Stimulated activated CD4-positive, alpha-beta T cell treated with anti-CD3 and anti-CD28 coated beads, Interleukin-1b, Interleukin-23, amount 100 ng/mL, for 1 hour (primary cell): ENCODE measurements at places on chromosomes 4 and X.

GRCh38 chr4:78369679-78370078, 181.9 kb upstream of the ANXA3 start:
- no peak for DNase-seq

DNA sequence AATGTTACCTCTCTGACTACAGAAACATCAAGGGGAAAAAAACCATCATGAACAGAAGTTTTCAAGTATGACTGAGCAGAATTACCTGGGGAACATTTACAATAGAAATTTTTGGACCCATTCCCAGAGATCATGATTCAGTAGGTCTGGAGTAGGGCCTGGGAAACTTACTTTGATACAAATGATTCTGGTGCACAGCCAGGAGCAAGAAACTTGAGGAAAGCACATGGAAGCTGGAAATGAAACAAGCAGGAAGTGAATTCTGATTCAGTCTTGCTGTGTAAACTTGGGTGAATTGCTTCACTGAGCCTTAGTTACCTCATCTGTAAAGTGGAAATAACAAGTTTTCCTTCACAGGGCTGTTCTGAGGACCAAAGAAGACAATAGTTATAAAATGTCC, 192.5 kb upstream of the TAPT1 start:
- no peak for DNase-seq

GRCh38 chr4:112403101-112403945, 106.2 kb downstream of the ALPK1 start:
- DNase-seq = no peak

DNA sequence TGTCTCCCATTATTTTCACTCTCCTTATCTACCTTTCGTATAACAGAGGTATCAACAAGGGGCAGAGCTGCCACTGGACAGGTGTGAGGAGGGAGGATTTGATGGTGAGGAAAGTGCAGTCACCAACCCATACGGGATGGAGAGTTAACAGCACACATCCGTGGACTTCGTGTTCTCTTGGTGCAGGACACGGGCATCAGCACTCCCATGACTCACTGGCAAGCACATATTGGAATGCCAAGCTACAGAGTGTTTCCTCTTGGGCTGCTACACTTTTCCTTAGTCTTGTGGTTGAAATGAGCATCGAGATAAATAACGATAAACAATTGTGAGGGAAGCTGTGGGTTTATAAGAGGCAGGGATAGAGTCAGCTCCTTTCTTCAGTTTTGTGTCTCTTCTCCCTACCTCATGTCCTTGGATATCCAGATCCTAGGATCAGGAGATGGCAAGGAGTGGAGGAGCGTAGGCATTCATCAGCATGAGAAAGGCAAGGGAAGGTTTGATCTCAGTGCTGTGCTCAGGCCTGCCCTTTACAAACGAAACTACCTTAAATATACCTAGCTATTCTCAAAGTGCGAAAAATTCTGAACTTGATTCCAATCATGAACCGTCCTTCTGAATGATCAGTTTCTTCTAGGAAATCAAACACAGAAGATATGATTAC, 96.3 kb downstream of the ZNF827 start:
- DNase-seq = no peak

GRCh38 chr4:122679317-122679716, 53.2 kb upstream of the BBS12 start:
- DNase-seq = no peak

DNA sequence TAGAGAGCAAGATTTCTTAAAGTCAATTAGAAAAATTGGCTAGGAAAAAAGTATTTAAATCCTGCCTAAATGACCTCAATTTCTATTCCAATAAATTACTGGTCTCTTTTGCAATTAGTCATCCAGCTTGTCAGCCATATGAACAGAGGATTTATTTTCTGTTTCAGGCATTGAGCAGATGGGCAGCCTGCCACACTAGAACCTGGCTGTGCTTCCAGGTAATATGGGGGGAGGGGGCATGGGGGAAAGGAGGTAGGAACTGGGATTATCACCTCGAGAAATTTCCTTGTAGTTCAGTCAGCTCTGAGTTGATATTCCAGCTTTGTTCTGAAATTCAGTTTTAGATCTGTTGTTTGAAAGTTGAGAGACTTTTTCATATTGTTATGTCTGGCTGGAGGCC, 206.3 kb upstream of the LCORL start:
- DNase-seq = no peak

GRCh38 chr4:39975488-39976089, 2.1 kb downstream of the PDS5A start:
- no peak for DNase-seq

DNA sequence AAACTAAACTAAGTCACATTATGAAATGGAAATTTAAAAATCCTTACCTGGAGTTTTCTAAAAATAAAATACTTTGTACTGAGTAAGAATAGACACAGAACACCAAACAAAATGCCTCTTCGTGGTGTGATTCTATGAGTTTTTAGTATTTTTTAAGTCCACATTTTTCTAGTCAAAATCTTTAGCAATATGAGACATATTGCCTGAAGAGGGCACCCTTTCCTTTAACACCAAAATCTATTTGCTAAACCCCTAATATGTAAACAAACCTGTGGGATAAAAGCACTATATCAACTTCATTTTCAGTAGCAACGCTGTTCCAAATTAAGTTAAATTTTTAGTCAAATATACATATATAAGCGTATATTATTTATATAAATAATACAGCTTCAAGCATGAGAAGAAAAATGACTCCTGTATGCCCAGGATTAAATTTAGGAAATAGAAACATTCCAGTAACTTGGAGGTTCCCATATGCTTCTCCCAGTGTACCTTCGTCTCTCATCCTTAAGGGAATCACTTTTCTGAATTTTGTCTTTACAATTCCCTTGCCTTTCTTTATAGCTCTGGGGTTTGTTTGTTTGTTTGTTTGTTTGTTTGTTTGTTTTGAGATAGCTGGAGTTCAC, 23.0 kb upstream of the PGM2 start:
- no peak for DNase-seq

DNA sequence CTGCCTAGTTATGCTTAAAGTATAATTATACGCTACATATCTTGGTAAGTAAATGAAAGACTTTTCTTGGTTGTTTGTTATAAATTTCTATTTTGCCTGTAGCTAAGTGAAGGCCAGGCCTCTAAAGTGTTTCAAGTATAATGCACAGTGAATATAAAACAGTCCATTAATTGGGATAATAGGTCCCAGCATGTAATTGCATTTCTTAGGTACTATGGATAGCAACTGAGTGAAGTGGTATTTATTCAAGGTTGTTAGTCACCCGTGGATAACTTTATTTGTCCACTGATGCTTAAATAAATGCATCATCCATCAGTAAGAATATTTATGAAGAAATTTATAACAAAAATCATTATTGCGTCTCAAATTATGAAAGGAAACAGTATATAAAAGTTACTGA, 59.1 kb downstream of the TEX13C start:
- DNase-seq = no peak

DNA sequence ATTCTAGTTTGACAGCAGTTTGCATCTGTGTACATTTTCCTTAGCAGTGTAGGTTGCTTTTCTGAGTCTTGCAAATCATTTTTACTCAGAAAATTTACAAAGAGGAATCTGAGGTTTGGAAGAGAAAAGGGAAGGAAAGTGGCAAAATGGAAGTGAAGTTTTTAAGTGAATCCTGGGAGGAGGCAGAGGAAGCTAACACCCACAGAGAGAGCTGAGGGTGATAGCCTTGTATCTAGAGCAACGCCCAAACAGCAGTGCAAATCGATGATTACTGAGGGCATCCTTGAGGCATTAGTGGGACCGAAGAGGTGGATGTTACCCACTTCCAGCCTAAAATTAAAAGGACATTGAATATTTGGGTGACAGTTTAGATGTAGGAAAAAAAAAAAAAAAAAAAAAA, 31.8 kb downstream of the KLF3 start:
- DNase-seq = no peak

DNA sequence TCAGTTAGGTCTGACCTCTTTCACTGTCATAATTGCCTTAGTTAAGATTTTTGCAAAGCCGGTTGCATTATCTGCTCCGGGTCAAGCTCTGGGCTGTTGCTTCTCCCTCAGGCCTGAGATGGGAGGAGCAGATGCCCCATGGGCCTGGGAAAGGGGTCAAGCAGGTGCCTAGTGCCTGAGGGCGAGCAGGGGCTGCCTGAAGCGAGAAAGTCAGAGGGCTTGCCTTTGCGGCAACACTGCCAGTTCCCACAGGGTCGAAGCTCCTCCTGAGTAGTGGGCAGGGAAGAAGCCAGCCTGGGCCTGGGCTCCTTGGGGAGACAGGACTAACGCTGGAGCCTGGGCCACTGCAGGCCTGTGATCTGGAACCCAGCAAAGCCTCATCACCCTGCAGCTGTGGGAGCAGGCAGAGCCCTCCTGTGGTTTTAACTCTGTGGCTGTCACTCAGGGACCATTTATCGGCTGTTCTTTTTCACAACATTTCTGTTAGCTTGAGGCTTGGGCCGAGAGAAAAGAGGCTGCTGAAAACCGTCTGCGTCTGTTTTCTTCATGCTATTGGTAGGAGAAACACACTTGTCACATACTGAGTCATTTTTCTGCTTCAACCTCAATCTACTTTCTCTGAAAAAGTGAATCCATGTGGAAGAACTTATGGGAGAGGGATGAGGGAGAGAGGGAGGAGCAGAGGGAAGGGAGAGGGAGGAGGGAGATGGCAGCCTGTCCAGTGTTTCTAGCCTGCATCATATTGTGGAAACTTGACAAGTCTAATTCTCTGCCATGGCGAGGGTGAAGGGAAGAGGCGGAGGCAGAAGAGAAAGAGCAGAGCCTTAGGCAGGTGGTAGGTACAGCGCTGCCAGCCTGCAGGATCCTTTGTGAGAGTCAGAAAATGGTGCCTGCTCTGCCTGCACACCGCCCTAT, 68.4 kb downstream of the RHOH start:
- no peak for DNase-seq

DNA sequence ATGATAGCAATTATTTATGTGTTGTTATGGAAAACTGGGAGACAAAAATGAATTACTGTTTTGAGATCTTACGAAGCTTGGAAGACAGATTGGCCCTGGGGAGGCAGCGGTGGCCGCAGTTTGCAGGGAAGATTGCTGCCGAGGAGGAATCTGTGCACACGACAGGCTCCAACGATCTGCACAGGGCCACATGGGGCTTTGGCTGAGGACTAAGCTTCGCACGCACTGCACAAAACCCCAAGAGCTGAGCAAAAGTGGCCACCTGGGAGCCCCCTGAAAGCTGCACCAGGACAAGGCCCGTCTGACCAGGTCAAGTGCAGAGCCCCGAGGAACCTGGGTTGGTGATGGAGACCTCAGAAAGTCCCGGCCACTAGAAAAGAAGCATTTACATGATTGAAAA, 5.2 kb upstream of the PDE6B start:
- no peak for DNase-seq

DNA sequence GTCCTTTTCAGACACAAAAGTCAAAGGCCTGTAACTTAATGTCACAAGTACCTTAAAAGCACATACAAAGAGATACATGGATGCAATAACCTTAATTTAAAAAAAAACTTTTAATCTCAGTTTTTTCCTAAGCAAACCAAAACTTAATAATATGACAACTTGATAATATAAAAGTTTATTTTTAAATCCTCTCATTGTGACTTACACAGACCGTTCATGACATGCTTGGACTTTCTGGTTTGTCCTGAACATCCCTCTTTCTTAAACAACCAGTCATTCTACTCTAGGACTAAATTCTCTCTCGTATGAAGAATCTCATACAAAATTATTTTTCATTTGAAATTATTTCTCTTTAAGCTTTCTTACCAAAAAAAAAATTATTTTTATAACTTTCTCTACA, 43.1 kb upstream of the CYP2U1 start:
- no peak for DNase-seq

GRCh38 chr4:147479376-147479775, 1.5 kb upstream of the EDNRA start:
- DNase-seq = no peak

DNA sequence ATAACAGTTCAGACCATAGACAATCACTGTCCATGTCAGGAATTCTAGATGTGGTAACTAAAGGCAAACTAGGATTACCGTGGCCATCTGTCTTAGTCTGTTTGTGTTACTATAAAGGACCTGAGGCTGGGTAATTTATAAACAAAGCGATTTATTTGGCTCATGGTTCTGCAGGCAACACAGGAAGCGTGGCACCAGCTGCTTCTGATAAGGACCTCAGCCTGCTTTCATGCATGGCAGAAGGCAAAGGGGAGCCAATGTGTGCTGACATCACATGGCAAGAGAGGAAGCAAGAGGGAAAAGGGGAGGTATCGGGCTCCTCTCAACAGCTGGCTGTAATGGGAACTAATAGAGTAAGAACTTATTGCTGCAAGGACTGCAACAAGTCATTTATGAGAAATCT, 376.7 kb downstream of the GPM6A start:
- DNase-seq = no peak

DNA sequence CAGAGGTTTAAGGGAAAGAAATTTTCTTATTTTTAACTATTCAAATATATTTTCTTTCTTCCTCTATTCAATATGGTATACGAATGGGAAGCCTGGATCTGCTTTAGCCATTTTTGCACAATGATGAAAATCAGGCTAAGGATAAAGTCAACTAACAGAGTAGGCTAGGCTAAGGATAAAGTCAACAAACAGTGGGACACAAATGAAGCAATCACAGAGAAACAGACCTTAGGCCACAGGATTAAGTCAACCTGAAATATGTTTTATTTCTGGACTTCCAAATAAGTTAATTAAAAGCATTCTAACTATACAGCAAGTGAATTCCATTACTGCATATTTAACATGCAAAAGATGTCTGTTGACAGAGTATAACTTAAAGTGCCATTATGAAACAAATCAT, 17.0 kb downstream of the DYNLT3 start:
- no peak for DNase-seq

DNA sequence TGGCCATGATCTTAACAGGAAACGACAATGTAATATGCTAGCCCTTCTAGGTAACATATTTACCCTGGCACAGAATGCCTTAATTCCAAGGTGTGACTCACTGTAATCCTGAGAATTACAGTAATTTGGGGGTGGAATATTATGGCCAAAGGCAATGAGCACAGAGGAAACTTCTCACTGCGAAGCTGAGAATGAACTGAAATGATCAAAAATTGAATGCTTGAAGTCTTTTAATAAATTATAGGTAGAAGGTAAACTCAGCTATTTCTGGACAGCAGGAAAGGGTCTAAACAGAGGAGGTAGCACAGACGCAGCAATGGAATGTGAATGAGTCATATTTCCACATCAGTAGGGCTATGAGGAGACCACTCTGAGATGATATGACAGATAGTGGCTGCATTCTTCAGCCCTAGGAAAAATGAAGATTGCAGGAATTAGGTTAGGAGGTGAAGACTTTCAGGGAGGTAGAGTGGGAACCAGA, 312.6 kb downstream of the PACRGL start:
- no peak for DNase-seq

- DNase-seq = no peak
Measured at GRCh38 chrX:117335209-117335608, 781.4 kb downstream of the KLHL13 start.

DNA sequence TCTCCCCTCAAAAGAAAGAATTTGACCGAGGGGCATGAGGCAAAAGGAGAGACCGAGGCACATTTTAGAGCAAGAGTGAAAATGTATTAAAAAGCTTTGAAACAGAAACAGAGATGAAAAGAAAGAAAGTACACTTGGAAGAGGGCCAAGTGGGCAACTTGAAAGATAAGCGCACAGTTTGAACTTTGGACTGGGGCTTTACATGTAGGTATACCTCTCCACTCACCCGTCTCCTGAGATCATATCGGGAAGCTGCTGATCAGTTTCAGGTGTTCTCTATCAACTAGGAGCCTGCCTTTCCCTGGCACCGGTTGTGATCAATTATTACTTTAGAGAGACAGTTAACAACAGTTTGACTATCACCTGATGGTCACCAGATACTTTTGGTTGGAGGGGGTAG, 2666.5 kb downstream of the ARAP2 start:
- DNase-seq = no peak

GRCh38 chr4:16859031-16859430, 39.4 kb downstream of the LDB2 start:
- DNase-seq = no peak
